ENCODE measurements at places on chromosomes 5 and 9. TPM values are rescaled to one million over a fixed set of nuclear protein-coding genes. Genes with fewer than 3 reads are reported as not detected.

DNA sequence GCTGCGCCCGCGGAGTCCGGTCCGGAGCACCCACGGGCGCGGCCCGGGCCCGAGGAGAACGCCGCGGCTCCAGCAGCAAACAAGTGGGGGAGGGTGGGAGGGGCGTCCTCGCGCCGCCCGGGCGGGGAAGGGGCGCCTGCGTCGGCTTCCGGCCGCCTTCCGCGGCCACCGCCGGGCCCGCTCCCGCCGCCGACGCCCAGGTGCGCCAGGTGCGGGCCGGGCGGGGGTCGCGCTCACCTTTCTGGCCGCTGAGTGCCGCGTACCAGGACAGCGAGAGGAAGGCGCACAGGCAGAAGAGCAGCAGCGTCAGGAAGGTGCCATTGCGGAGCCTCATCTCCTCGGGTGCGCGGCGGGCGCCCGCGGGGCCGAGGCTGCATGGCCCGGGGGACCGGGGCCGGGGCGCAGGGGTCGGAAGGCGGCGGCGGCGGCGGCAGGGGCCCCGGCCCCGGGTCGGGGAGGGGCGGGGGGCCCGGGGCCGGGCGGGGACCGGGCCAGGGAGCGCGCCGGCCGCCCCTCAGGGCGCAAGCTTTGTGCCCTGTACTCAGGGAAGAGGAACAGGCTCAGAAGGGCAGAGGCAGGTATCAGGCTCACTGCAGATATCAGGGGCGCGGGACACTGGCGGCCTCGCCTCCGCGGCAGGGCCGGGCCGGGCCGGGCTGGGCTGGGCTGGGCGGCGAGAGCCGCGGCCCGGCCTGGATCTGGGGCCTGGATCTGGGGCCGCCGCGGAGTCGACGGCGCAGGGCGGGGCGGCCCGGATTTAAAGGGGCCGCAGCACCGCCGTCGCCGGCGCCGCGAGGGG lies at the start of gene MGAT4B:
TSS of gene MGAT4B (minus strand) at position 617 of the 799 bp plus-strand sequence. CDS start at position 334, 283 bp downstream.
- peak; percentile 85 for DNase-seq

GRCh38 chr5:127431977-127432585 lies 85.4 kb upstream of the PRRC1 start:
- DNase-seq = no peak

GRCh38 chr9:28976684-28977083 lies 1403.4 kb upstream of the C9orf72 start:
- no peak for DNase-seq

DNA sequence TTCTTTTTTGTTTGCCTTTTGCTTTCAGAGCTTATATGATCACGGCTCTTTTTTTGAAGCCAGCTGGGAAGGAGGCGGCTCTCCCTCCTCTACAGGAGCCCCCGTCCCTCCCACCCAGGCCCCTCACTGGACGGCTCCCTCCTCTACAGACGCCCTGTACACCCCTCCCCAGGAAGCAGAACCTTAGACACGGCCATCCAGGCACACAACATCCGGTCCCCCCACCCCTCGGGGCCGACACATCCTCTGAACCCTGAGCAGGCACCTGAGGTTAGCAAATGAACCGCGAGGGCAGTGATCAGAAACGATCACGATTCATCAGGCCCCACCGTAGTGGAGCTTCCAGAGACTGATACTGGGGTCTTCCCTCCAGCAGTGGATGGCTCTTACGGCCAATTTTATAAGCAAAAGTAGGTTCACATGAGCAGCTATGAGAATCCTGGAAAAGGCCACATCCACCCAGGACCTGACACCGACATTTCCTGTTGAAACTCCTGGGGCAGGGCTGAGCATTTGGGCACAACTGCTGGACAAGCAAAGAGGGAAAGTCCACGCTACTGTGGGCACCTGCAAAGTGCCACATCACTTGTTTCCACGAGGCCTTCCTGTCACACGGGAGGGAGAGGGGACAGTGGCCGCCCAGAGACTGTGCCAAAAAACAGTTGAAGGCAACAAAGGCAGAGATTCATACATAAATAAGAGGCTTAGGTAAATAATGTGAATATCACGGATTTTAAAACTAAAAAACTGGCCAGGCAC lies 78.9 kb downstream of the SEMA4D start:
- DNase-seq = no peak

- no peak for DNase-seq
Measured at GRCh38 chr5:80780761-80781285, 126.0 kb upstream of the DHFR start.

DNA sequence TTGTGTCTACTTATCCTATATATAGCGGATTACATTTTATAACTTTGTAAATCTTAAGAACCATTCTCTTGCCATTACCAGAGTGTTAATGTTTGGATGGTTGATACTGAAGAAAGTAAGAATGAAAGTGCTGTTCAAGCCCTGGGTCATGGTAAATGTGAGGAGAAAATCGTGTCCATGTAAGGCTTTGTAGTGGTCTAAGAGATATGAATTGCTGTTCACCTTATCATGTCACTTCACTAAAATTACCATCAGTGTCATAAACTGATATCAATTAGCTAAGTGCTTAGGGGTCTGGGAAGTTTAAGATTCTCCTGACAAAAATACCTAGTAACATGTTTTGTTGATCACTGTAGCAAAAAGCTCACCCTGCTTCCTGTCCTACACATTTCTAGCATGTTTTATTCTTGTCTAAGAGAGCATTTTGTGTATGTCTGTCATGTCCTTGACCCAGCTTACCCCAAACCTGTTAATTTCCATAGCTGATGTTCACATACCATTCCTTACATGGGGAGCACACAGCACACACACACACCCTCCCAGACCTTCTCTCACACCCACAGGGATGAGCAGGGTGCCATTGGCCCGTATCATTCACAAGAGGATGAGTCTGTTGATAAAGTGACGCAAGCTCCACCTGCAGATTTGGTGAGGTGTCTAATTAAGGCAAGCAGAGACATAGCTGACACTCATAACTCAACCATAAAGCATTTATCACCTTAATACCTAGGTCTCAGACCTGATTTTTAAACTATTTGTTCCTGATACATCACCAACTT lies 125.1 kb upstream of the PAM start:
- no peak for DNase-seq

Gene CCDC171
- total RNA-seq = 3.2 TPM

Gene ANKDD1B
- 7.1 TPM for total RNA-seq

Gene UBTD2
- 20.9 TPM for total RNA-seq

Gene FKBP15
- 23.5 TPM for total RNA-seq

Gene EDIL3
- 48.7 TPM for total RNA-seq

Gene SLC6A19
- total RNA-seq = 72.5 TPM

Gene OR1J2
- not detected for total RNA-seq

Gene LCN9
- not detected for total RNA-seq

Gene TMC1
- 0.40 TPM for total RNA-seq

Gene CFAP90
- total RNA-seq = not detected

Data from left colon (tissue), 2 donors.